ENCODE measurements at places on chromosomes 1 and 21.

- no peak for ATAC-seq
Observed at GRCh38 chr1:38291336-38291735, 244.7 kb upstream of the POU3F1 start.

GRCh38 chr1:47927165-47927564, 70.0 kb downstream of the TRABD2B start:
- ATAC-seq, result no peak

DNA sequence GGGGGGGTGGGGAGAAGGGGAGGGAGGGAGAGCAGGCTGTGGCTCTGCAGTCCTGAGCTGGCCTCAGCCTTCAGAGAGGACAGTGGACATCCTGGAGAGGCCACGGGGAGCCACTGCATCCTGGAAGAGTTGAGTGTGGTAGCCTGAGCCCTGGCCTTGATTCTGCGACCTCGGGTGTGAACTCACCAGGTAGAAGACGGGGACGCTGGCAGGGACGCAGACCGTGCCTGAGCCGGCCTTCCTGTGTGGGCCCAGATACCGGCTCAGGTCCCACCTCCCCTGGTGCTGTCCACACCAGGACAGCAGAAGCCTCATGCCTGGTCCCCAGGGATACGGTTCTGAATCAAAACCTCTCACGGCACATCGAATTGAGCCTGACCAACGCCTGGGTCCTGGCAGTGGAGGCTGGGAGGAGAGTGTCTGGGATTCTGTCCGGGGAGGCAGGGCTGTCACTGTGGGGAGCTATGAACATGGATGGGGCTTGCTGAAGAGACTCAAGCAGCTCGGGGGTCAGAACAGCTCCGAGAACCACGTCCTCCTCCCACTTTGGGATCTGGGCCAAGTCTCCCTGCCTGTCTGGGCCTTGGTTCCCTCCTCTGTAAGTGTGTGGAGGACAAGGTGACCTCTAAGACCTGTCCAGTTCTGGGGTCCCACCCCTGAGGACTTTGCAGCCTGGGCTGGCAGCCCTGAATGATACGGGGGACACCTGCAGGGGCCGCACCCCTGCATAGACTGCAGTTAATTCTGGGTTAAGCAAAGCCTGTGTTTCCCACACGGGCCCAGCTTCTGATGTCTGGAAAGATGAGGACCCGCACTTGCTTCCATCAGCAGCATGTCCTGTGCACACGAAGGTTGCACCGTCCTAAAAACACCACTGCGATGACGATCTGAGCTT, 30.4 kb downstream of the RRP1 start:
- no peak for ATAC-seq

DNA sequence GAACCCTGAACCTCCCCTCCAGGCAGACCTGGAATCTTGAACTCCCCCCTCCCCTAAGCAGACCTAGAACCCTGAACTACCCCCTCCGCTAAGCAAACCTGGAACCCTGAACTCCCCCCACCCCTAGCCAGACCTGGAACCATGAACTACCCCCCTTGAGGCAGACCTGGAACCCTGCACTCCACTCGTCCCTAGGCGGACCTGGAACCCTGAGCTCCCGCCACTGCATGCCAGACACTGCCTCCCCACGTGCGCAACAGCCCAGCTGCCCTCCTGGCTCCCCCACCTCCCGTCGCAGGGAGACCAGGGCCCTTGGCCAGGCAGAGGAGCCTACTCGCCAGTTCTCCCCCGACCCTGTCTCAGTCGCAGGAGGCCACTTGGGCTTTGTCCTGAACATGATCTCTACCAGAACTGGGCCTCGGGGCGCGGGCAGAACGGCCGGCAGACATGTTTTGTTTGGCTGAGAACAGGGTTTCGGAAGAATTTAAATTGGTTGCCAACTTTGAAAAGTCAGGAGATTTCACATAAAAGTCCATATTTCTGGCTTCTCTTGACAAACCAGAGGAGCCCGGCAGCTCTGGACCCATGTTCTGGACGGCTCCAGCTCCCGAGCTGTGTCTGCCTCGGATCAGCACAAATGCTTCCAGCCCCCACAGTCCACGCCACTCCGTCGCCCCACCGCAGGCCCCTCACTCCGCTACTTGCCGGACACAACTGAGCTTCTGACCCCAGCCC, 9.2 kb upstream of the PLEKHG5 start:
- ATAC-seq, result no peak

GRCh38 chr21:45866551-45866950, 115.0 kb upstream of the COL6A1 start:
- ATAC-seq, result no peak

- ATAC-seq, result no peak
Observed at GRCh38 chr21:37199057-37199924, 67.8 kb downstream of the VPS26C start.

- no peak for ATAC-seq
Observed at GRCh38 chr1:110341872-110342331, 2.7 kb downstream of the RBM15 start.

GRCh38 chr1:94362466-94363058, 55.6 kb upstream of the ABCD3 start:
- ATAC-seq, result no peak

DNA sequence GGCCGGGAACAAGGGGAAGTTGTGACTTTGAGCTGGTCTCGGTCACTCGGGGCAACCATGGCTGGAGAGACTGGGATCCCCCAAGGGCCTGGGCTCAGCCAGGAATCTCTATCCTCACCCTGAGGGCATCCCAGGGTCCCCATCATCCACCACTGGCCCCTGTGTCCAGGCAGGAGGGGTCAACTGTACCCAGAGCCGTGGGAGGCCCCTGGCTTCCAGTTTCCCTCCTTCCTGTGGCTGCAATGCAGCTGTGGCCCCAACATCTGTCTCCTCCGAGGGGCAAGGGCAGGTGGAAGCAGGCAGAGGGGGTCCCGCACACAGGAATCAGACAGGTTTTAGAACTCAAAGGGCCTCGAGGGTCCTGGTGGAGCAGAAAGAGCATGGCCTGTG, 332.7 kb upstream of the VAMP3 start:
- ATAC-seq, result no peak

DNA sequence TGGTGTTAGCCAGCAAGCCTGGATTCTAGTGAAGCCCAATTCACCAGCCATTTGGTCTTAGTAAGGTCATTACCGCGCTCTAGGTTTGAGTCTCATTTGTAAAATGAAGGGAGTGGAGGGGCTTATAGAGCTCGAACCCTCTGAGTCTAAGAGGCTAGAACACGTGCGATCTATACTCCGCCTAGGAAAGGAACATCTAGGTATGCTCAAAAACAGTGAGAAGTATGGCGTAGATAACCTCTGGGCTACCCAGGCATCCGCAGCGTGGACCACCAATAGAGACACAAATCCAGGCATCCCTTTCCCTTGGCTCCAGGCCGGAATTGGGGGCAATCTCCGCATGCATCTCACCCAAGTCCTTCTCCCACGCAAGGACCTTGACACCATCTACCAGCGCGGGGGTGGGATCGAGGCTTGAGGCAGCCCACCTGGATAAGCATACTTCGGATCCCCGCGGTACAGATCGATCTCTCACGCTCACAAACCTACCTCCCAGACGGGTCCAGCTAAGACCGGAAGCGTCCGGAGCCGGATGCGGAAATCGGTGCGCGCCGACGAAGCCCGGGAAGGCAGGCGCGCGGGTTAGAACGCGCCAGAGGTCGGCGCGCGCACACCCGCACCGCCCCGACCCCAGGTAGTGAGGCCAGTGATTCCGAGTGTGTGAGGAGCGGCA, at the start of gene METTL25B:
METTL25B (plus strand) TSS at position 544 of the 673 bp plus-strand sequence. CDS start 636 bp downstream, outside the sequence.
- peak; percentile 84 for ATAC-seq

DNA sequence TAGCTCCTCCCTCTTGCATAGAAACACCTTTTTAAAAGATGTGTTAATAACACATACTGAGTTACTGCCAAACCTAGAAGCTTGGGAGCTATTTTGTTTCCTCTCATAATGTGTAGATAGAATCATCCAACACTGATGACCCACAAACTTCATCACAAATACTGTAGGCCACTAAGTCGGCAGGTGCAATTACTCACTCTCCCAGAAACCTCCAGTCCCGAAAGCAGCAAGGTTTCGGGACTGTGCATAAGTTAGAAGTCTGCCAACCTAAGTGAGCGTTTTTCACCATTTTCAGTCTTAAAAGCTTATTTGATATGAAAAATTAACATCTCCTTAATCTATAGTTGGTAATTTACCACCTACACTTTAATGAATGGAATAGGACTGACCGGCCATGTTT, 32.0 kb downstream of the C1orf198 start:
- ATAC-seq, result no peak

GRCh38 chr1:183812686-183813569, 8.0 kb downstream of the RGL1 start:
- no peak for ATAC-seq

DNA sequence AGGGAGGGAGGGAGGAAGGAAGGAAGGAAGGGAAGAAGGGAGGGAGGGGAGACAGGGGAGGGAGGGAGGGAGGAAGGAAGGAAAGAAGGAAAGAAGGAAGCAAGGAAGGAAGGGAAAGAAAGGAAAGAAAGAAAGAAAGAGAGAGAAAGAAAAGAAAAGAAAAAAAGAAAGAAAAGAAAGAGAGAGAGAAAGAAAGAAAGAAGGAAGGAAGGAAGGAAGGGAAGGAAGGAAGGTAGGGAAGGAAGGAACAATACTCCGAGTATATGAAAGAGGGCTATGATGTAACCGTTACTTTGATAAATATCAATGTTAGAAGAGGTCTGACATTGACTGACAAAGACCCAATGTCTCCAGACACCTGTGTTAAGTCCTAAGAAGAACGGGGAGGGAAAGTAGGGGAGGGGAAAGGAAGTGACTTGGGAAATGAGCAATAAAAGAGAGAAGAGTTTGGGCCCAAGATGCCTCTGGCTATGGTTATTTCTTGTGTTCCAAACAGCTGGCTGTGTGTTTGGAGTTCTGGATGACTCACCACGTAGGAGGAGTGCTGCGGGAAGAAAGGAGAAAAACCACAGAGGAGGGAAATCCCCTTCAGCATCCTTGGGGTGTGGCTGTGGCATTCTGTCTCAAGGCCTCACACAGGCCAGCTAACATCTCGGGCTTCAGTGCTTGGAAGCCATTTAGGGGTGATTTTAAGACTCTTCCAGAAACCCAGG, 37.0 kb upstream of the RXRG start:
- peak; percentile 85 for ATAC-seq

- ATAC-seq, result no peak
Observed at GRCh38 chr1:118122234-118123004, 62.6 kb downstream of the SPAG17 start.

GRCh38 chr1:56524263-56524662, 55.1 kb downstream of the PLPP3 start:
- ATAC-seq, result no peak

GRCh38 chr1:71307451-71307850, 226.6 kb upstream of the ZRANB2 start:
- ATAC-seq, result no peak

DNA sequence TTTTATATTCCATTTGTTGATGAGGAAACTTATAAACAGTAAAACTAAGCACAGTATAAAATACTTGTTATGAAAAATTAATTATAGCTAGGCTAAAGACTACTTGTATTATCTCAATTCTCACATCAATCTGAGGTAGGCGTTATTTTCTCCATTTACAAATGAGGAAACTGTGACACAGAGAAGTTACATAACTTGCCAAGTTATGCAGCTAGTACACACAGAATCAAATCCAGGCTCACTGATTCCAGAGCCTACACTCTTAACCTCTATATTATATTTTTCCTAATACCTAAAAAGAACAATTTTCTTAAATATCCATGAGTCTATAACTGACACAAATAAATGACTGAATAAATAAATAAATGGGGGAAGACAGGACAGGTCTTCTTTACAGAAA, 11.2 kb upstream of the VPS45 start:
- ATAC-seq, result no peak

GRCh38 chr1:206430031-206430983, 40.0 kb upstream of the IKBKE start:
- ATAC-seq, result peak; percentile 74

DNA sequence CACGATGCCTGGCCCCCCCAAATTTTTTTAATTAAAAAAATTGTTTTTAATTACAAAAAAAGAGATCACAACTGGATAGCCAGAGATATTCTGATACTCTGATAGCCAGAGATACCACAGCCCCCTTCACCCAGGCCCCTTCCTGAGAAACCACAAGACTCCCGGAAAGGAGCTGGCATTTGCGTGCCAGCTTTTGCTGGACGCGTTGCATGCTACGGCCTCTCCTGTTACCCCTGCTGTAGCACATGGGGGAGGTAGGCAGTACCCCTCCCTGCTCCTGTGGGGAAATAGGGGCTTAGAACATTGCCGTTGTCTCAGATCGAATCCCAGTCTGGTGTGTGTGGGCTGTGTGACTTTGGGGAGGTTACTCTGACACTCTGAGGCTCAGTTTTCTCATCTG, 22.7 kb downstream of the MFAP2 start:
- ATAC-seq, result no peak

GRCh38 chr1:232974971-232975370, 24.6 kb downstream of the NTPCR start:
- ATAC-seq, result no peak

DNA sequence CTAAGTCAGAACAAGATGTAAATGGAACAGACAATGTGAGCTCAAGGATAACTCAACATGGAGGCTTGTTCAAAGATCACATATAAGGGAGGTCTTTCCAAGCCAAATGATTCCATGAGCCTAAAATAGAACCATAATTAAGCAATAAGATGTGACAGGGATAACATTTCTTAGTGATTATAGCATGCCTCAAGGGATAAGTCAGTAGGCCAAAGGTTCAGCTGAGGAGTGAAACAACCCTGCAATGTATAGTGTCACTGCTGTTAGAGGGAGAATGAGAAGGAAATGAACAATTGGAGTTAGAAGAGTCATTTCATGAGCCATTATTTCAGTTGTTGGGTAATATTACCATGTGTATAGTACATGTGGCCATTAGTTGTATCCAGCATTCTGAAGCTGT, 25.0 kb downstream of the GORAB start:
- ATAC-seq, result no peak

- no peak for ATAC-seq
Observed at GRCh38 chr1:68204977-68205630, 27.2 kb downstream of the WLS start.

DNA sequence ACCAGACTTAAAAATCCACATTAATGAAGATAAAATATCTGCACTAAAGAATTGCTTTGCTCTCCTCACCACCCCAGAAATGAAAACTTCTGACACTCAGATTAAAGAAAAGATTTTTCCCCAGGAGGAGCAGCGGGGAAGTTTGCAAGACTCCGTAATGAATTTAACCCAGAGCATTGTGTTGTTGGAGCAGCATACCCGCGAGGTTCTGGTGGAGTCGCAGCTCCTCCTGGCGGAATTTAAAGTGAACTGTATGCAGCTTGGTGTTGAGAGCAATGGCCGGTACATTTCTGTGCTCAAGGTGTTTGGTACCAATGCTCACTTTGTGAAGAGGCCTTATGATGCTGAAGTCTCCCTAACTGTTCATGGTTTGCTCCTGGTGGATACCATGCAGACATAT, 46.4 kb downstream of the VPS13D start:
- peak; percentile 61 for ATAC-seq

GRCh38 chr1:113868387-113869083, 3.0 kb downstream of the PTPN22 start:
- ATAC-seq, result no peak

- peak; percentile 77 for ATAC-seq
Observed at GRCh38 chr1:221440658-221441057, 301.2 kb downstream of the DUSP10 start.

DNA sequence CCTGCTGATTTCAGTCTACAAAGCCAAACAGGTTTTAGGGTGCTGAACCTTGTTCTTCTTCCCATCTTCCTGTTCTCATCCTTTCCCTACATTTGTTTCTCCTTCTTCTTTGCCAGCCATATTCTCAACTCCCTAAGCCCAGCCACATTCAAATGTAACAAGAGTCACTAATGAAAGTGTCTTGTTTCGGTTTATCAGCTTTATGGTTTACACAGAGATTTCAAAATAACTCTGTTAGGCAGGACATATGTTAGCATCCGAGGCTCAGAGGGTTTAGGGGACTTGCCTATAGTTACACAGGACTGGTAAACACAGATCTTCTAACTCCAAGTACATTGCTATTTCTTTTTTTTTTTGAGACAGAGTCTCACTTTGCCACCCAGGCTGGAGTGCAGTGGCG, 61.3 kb downstream of the NDUFS5 start:
- no peak for ATAC-seq

All from gastroesophageal sphincter (tissue), 4 donors.